ENCODE measurements at places on chromosomes 1 and 21.

DNA sequence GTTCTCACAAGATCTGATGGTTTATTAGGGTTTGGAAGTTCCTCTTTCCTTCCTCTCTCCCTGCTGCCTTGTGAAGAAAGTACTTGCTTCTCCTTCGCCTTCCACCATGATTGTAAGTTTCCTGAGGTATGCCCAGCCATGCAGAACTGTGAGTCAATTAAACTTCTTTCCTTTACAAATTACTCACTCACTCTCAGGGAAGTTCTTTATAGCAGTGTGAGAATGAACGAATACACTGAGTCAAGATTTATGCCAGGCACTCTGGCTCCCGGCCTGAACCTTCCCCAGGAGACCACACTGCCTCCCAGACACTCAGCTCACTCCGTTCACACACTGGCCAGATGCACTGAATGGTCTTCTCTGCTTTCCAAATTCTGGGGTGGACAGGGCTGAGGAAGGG, 308.3 kb upstream of the AJAP1 start:
- no peak for DNase-seq

- DNase-seq, result no peak
These were observed 84.8 kb upstream of the ATP1A1 start for GRCh38 chr1:116288201-116288598.

DNA sequence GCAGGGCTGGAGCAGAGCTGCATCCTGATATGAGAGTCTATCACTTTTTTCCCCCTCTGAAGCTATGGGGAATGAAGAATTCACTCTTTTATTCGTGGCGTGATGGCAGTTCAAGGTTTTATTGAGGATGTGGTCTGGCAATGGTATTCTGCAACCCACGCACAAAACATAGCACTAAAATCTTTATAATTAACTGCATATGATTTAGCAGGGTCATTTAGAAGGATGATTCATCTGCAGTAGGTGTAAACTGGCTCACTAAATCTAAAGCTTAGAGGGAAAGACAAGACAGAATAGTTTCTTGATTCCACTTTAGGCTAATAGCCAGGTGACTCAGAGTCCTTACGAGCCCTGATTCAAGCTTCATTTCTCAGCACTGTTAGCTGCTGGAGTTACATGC, 25.0 kb upstream of the CHRM3 start:
- DNase-seq, result no peak

GRCh38 chr1:33167650-33168447, 14.0 kb downstream of the TRIM62 start:
- no peak for DNase-seq

GRCh38 chr1:155320661-155321617, at the start of gene RUSC1:
Gene RUSC1, plus strand, starts transcription at chr1:155320894. Its CDS starts 880 bp downstream, at chr1:155321774.
- peak; percentile 88 for DNase-seq

- DNase-seq, result no peak
These were observed 373.1 kb upstream of the CXADR start for GRCh38 chr21:17139696-17140095.

- no peak for DNase-seq
These were observed 69.8 kb upstream of the DNAH14 start for GRCh38 chr1:224859651-224860050.

- DNase-seq, result no peak
These were observed 2.3 kb downstream of the COL9A2 start for GRCh38 chr1:40314721-40315238.

DNA sequence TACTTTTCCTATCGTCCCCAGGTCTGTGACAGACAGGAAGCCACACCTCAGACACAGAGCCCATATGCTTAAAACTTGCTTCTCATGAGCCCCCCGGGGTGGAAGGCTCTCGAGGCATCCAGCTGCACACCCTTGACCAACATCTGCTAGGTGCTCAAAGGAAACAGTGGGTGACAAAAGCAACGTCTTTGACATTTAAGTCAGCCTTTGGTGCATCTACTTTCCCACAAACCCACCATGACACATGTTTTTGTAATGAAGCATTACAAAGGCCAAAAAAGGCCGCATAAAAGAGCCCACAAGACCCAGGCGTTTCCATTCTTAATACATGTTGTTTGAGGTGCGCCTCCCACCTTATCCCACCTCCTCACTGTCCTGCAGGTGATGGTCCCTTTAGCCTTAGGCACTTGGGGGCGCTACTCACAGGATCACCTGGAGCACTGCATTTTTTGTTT, 11.8 kb upstream of the FASLG start:
- DNase-seq, result no peak

Data from NCI-H1105 treated with DMSO at 0.1 percent for 48 hours (cell line).